ENCODE measurements at places on chromosomes 4 and X. TPM values are rescaled to one million over a fixed set of nuclear protein-coding genes. Genes with fewer than 3 reads are reported as not detected.
A peak's percentile ranks its signal among the peaks of the same experiment; 100 is the strongest.

The MAEA gene
- total RNA-seq = 58.5 TPM

The CASK gene
- total RNA-seq = 16.8 TPM

The LRIT3 gene
- 0.06 TPM for total RNA-seq

The ARHGAP4 gene
- total RNA-seq = 13.4 TPM

The CD38 gene
- 3.7 TPM for total RNA-seq

The COL25A1 gene
- total RNA-seq = 0.22 TPM

The KLB gene
- 0.06 TPM for total RNA-seq

The SLITRK4 gene
- 1.0 TPM for total RNA-seq

The CDS1 gene
- 0.49 TPM for total RNA-seq

DNA sequence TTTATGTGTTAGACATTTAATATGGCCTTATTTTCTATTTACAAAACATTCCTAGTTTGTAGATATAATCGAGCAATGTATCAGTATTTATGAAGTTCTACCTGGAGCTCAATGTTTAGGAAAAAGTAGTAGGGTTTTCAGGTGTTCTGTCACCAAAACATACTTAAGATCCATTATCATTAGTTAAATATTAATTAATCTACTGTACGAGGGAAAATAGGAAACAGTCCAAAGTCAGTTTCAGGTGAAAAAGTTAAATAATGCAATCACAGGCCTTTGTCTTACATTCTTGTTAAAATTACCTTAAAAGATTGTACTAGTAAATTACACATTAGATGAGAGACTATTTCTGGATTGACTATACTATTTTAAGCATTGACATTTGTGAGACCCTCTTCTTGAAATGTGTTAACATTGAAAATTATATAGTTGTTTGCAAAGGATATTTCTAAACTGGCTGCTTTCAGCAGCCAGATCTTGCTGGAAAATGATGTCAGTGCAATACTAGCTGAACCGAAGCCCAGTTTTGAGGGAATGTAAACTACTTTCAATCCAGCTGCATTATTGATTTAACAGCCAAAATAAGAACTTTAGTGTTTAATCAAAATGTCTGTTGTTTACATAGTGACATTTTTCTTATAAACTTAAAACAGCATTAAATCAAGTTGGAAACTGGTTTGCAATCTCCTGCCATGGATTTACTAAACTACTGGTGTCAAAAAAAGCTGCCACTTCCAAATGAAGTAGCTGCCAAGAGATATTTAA, 19.3 kb downstream of the GUCY1B1 start:
- DNase-seq = no peak

DNA sequence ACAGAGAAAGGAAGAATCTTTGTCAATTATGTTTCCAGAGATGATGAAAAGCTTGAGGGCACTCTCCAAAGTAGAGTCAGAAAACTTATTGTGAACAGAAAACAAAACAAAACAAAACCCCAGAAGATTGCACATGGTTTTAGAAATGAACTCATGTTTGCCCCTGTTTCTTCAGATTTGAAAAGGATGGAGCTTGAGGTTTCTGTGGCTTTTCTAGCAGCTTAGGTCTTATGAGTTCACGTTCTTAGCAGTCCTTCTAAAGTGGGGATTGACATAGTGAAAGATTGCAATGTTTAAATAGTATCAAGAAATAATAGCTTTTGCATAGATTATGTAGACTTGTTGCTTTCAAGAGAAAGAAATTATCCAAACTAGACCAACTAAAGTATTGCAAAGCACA, 421.8 kb downstream of the GBA3 start:
- DNase-seq = no peak

DNA sequence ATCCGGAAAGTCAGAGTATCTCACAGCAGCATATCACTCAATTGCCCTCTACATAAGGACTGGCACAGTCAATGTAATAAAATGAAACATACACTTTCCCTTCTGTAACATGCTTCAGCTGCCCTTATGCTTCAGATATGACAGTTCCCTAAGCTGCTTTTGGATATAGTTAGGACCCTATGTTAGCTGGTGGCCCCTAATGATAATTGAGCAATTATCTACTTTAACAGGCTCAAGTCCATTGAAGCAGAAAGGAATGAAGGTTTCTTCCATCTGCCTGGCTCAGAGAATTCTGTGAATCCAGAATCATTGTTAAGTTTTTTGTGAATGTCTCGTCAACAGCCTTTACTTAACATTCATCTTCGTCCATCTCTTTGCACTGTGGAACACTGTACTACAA, 951.2 kb upstream of the DIAPH2 start:
- no peak for DNase-seq

DNA sequence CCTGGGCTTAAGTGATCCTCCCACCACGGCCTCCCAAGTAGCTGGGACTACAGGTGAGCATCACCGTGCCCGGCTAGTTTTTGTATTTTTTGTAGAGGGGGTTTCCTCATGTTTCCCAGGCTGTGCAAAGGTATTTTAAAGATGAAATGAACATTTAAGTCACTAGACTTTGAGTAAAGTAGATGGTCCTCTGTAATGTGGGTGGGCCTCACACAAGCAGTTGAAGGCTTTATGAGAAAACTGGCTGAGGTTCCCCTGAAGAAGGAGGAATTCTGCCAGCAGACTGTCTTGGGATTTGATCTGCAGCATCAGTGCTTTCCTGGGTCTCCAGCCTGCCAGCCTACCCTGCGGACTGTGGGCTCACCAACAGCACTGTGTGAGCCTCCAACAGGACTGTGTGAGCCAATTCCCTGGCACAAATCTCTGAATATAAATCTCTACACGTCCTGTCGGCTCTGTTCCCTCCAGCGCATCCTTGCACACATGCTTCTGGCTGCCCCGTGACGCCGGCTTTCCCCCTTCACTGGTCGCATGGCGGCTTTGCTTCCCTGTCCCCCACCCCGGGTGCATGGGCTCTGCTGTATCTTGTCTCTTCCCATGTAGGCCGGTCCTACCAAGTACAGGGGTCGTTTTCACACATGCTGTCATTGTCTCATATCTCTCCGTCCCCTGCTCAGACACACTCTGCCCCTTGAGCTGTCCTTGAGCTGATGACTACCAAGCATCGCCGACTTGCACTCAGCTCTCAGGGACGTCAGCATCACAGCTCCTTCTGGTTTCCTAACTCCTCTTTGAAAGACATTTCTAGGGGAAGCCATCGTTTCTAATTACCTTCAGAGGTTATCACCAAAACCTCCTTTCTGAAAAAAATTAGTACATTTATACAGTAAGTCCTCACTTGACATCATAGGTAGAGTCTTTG, 46.4 kb downstream of the RWDD4 start:
- no peak for DNase-seq

GRCh38 chr4:83212041-83212851, 72.4 kb downstream of the COQ2 start:
- DNase-seq = no peak

- DNase-seq = no peak
These were observed 82.0 kb downstream of the TMEM156 start for GRCh38 chr4:38950159-38950558.

DNA sequence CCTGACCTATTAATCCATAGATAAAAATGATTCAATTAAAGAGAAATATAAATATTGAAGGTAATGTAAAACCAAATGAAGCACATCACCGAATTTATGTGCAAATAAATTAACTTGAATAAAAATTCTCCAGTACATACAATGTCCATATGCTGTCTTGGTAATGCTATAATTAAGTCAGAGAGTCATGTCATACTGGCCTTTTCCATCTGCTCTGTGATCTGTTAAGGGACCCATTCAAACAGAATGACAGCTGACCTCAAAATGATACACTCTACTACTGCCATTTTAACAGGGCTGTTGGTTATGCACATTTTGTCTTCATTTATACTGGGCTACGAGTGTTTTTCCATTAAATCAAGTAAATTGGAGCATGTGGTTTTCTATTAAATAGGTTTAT, 99.3 kb downstream of the TEX13A start:
- no peak for DNase-seq

- DNase-seq = no peak
These were observed 53.0 kb upstream of the HPSE start for GRCh38 chr4:83387476-83388312.

DNA sequence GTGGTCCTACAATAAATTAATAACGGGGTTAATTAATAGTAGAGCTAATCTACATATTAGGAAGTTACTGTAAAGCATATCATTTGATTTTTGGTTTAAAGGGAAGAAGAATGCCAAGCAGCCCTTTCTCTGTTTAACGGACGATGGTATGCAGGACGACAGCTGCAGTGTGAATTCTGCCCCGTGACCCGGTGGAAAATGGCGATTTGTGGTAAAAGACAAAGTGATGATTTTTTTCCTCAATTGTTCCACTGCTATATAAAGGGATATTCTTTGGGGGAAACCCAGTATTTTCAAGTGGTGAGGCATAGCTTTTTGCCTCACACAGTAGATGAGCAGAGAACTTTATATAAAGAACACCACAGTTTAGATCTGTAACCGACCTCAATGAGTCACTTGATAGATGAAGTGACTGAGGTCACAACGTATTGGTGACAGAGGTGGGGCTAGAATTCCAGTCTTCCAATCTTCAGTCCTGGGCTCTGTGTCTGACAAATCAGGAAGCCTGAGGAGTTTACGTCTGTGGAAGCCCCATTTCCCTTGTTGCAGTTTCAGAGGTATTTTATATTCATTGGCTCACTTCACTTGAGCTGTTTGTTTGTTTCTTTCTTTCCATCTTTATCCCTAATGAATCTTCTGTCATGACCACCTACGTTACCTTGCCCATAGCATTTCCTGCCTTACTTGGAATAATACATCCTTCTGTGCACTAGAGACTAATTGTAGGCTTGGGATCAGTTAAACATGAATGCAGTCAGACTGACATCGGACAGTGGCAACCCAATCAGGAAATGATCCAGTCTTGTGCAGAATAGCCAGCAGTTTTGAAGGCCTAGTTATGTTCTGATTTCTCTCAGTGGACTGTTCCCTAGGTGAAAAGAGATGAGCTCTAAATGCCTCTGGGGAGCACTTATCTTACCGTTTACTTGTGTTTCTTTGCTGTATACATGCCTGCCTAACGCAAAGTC, 30.1 kb downstream of the ZRSR2 start:
- DNase-seq = no peak

DNA sequence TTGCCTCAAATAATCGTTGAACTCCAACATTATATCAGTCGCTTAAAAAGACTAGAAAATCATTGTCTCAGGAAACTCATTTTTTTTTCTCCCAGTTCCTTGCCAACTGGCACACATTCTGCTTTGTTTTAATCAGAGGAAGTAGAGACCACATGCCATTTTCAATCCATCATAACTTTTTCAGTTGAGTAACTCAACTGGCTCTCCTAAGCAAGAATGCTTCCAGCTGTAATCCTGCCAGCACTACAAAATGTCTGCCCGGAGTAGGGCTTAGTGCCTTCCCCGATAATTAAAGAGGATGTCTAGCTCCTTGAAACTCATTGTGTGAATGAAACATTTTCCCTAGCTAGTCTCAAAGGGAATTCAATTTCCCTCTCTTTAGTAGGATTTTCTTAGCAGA, 33.0 kb downstream of the FREM3 start:
- peak; percentile 39 for DNase-seq

GRCh38 chr4:67896421-67897065, 12.7 kb upstream of the TMPRSS11D start:
- peak; percentile 29 for DNase-seq

DNA sequence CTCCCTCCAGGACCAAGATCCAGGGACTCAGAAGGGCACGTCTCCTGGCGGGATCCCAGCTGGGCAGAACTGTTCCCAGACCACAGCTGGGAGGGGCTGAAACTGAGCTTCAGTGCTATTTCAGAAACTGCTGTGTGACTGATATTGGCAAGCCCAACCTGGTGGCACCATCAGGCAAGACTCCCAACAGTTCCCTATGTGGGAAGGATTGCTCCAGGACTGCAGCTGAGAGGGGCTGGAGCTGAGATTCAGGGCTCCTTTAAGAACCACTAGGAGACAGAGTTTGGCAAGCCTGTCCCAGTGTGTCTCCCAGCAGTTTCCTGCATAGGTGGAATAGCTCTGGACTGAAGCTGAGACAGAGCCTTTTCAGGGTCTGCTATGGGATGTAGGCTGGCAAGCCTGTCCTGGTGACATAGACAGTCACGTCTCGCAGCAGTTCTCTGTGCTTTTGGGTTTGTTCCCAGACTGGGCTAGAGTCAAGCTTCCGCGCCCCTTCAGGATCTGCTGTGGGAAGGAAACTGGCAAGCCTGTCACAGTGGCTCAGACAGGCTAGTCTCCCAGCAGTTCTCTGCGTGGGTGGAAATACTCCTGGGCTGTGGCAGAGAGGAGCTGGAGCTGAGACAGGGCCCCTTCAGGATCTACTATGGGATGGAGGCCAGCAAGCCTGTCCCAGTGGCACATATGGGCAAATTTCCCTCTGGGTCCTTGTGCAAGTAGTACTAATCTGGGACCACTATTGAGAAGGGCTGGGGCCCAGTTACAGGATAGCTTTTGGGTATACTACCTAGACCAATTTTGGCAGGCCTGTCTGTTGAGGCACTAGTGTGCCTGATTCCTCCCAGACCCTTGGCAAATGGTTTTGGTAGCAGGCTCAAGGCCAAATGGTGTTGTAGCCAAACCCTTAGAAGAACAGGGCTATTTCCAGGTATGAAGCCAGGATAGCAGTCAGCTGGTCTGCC, 20.2 kb upstream of the MED14 start:
- DNase-seq = peak; percentile 79

DNA sequence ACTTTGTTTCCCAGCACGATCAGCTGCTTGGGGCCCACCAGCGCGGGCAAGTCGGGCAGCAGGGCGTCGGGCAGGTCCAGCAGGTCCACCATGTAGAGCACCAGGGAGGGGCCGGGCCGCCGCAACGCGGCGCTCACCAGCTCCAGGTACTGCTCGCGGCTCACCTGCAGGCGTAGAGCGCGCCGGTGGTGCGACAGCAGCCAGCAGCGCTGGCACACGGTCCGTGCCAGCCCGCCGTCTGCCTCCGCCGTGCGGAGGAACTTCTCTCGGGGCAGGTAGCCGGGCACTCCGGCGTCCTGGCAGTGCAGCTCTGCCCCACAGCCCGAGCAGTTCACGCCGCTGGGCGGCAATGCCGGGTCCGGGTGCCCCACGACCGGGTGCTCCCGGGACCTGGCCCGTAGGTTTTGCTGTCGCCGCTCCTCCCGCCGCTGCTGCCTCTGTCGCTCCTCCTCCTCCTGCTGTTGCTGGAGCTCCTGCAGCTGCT, 527 bp downstream of the NOA1 start:
- DNase-seq = peak; percentile 69

DNA sequence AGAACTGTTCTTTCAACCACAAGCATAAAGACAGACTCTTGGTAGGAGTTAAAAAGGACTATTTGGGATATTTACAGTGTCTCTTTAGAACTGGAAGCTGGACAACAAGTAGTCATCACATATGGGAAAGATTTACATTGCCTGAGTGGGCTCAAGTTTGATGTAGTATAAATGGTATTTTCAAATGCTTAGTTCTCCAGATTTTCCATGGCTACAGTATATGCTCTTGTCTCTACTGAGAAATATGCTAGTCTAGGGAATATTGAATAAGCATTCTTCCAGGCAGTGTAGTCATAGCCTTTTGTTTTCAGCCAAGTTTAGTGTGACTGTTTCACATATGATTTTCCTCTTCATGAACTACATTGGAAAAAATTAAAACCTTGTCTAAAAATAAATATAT, 315.6 kb downstream of the ARHGAP24 start:
- DNase-seq = no peak

- no peak for DNase-seq
These were observed 67.6 kb downstream of the PDS5A start for GRCh38 chr4:39910064-39910463.

Measured in right cardiac atrium (tissue), 5 donors.